ENCODE measurements at places on chromosomes 2 and 18. TPM values are rescaled to one million over a fixed set of nuclear protein-coding genes. Genes with fewer than 3 reads are reported as not detected.

Gene FBXO41
- 3.7 TPM for total RNA-seq

Gene RIT2
- total RNA-seq = 0.26 TPM

Gene DNAH6
- total RNA-seq = 0.04 TPM

Gene FER1L5
- total RNA-seq = 0.07 TPM

Gene PSMA8
- not detected for total RNA-seq

Gene RNU2-63P
- total RNA-seq = 1,374 TPM

Gene STK39
- total RNA-seq = 20.8 TPM

Gene EMILIN1
- 5.1 TPM for total RNA-seq

Gene CEP68
- 10.3 TPM for total RNA-seq

Gene DTNA
- total RNA-seq = 30.1 TPM

Gene KLHL29
- 6.2 TPM for total RNA-seq

Gene RTP5
- total RNA-seq = not detected

Gene PPP1R1C
- total RNA-seq = 0.89 TPM

Gene TOGARAM2
- 0.18 TPM for total RNA-seq

Gene DARS1
- 108 TPM for total RNA-seq

Gene RTN4
- total RNA-seq = 131 TPM

Gene GMCL1
- 8.1 TPM for total RNA-seq

Gene ATP6V1C2
- 0.42 TPM for total RNA-seq

Gene SPHKAP
- total RNA-seq = not detected

Gene CFAP221
- total RNA-seq = 0.37 TPM

Gene MYO5B
- total RNA-seq = 2.7 TPM

Gene ACADL
- total RNA-seq = not detected

Gene C2orf78
- not detected for total RNA-seq

Gene LYPD6B
- 1.9 TPM for total RNA-seq

Gene RNF181
- 159 TPM for total RNA-seq

Gene SULT1C4
- 2.9 TPM for total RNA-seq

Gene CACNB4
- total RNA-seq = 0.83 TPM

Gene TXNDC2
- not detected for total RNA-seq

Gene CELF4
- 3.7 TPM for total RNA-seq

Gene WDFY1
- total RNA-seq = 118 TPM

Gene CBLN2
- total RNA-seq = not detected

Gene LYPD1
- total RNA-seq = 7.3 TPM

Gene SKOR2
- 0.15 TPM for total RNA-seq

Gene FARP2
- total RNA-seq = 19.5 TPM

Gene CHRND
- total RNA-seq = not detected

Gene SLC9A4
- total RNA-seq = not detected

Gene CAPN14
- 0.17 TPM for total RNA-seq

Gene ACMSD
- not detected for total RNA-seq

Gene DSG2
- total RNA-seq = 66.0 TPM

Gene DHRS9
- not detected for total RNA-seq

Gene MSTN
- total RNA-seq = not detected

Gene M1AP
- total RNA-seq = 3.9 TPM

Gene CTDSP1
- 29.9 TPM for total RNA-seq

Measured in H7 (cell line).